ENCODE measurements at places on chromosomes 3 and 15.

DNA sequence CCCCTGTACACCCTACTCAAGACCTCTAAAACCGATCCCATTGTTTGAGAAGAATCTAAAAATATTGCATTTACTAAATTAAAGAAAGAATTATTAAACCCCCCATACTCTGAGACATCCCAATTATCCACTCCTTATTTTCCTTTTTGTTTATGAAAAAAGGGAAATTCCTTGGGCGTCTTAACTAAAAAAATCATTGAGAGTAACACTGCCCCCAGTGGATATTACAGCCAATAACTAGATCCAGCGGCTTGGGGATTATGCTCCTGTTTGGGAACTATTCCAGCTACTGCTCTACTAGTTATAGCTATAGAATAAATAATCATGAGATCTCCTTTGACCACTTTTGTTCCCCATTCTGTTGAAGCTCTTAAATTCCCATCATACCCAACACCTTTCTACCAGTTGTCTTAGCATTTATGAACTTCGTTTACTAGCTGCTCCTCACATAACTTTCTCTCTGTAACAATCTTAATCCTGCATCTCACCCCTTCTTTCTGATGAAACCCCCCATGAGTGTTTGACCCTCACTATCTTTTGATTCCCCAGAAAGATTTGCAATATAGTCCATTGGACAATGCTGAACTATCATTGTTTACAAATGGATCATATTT, 12.7 kb upstream of the CFAP91 start:
- no peak for DNase-seq

DNA sequence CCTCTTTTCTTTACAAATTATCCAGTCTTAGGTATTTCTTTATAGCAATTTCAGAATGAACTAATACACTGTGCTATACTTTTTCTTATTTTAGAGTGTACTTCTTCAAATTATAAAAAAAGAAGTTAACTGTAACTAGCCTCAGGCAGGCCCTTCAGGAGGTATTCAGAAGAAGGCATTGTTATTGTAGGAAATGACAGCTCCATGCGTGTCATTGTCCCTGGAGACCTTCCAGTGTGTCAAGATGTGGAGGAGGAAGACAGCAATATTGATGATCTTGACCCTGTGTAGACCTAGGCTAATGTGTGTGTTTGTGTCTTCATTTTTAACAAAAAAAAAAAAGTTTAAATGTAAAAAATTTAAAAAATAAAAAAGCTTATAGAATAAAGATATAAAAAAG, 55.5 kb downstream of the IL12A start:
- DNase-seq: no peak

GRCh38 chr3:120536642-120537041, 59.5 kb upstream of the NDUFB4 start:
- DNase-seq: no peak

- no peak for DNase-seq
Measured at GRCh38 chr15:100818927-100819326, 60.7 kb upstream of the ALDH1A3 start.

- DNase-seq: no peak
Measured at GRCh38 chr3:46690798-46691197, 2.7 kb downstream of the ALS2CL start.

DNA sequence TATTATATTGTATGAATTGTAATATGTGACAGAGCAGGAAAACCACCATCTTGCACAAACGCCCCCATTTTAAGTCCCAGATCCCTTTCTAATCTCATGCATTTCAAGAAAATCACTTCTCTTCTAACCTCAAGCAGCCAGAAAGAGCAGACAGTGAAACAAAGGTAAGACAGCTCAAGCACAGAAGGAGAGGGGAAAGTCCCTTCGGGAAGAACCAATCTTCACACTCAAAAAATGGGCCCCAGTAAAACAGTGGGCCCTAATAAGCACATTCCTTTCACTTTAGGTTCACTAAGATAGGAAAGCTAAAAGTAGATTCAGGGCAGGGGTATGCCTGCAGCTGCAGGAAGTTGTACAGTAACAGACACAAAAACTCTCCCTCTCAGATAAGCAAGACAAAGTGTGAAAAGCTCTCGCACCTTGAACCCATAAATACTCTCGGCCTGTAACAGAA, 1268.7 kb downstream of the SI start:
- DNase-seq: no peak

DNA sequence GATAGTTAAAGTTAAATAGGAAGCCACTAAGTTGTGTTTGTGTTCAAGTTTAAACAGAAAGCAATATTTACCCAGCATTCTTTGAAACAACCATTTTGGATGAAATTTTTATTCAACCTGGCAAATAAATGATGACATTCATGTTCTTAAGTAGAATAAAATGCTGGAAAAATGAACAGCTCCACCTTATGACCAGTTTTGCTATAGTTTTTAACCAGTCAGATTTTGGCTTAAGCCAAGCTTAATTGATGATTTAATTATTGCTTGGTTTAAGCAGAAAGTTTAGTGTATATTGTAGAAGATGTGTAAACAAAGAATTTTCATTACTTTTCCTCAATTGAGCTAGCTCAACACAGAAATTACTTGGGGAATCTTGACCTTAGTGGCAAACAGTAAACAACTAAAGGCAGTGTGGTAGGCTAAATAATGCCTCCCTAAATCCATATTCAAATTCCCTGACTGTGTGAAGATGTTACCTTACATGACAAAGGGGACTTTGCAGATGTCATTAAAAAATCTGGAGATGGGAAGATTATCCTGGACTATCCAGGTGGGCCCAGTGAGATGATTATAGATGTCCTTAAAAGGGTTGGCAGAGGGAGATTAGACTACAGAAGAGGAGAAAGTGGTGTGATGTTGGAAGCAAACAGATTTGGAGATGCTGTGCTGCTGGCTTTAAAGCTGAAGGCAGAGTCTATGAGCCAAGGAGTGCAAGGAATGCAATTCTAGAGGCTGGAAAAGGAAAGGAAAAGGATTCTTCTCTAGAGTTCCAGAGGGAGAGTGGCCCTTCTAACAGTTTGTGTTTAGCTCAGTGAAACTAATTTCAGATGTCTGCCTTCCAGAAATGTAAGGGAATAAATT, 448.6 kb upstream of the GOLIM4 start:
- DNase-seq: no peak

DNA sequence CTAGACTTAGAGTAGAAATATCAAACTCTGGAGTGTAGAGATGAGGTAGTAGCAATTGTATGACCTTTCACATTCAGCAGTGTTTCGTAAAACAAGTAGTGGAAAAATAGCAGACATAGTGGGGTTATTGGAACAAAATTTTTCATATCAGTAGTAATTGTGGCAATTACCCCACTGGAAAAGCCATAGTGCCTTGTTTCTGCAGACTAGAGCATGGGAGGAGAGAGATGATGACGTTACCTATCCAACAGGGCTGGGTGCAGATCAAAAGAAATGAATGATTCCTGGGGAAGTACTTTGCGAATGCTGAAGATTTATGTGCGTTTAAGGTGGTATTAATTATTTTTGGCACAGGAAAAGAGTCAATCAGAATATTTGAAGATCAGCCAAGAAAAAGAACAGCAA, 147.0 kb upstream of the LRRFIP2 start:
- no peak for DNase-seq

DNA sequence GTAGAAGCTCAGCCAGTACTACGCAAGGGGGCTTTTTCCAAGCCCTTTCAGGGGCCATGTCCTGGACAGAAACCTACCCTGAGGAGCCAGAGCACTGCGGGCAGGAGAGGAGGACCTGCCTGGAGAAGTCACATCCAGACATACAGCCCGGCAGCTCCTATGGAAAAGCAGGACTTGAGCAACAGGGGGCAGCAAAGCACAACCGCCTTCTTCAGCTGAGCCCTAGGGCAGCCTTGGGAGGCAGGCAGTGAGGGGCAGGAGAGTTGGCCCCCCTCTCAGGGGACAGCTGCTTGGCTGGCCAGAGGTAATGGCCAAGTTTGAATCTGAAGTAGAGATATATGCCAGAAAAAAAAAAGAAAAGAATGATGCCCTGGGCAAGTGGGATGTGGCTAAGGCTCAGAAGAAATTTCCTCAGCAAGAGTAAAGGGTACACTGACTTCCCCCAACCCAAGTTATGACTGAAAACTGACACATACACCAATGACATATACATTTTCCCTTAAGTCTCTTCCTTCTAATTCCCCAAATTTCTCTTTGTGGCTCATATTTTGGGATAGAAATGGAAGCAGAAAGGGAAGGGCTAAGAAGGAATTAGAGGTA, 56.9 kb downstream of the CYP19A1 start:
- DNase-seq: no peak

GRCh38 chr3:134189849-134190248, 60.8 kb downstream of the RYK start:
- no peak for DNase-seq

DNA sequence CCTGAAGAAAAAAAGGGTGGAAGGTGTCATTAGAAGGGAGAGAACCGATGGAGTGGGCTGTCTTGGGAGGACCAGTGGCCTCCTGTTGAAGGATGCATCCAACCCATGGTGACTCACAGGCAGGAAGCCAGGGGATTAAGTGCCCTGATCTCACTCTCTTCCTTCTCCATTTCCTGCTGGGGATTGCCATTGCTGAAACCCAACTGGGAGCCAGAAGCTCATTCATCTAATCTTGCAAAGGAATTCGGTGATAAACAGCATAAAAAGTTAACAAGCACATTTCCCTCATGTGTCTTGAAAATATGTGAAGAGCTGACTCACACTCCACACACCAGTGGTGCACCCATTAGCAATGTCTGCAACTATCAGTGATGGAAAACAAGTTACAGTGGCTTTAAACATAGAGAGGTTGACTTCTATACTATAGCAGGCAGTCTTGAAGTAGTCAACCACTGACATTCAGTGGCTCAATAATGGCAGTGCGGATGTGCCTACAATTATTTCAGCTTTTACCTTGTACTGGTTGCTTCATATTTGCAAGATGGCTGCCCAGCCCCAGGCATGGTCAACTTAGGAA, 12.8 kb upstream of the CSRNP1 start:
- DNase-seq: no peak

- no peak for DNase-seq
Measured at GRCh38 chr15:67036775-67037555, 28.4 kb upstream of the SMAD3 start.

- no peak for DNase-seq
Measured at GRCh38 chr3:59052803-59053411, 3.1 kb upstream of the CFAP20DC start.

GRCh38 chr3:25571285-25571684, 93.4 kb downstream of the TOP2B start:
- no peak for DNase-seq

GRCh38 chr15:101151288-101151687, 100.6 kb downstream of the CHSY1 start:
- DNase-seq: no peak

Data from cortex of kidney (tissue), 1 donor.